ENCODE measurements at places on chromosomes 11 and 22.

DNA sequence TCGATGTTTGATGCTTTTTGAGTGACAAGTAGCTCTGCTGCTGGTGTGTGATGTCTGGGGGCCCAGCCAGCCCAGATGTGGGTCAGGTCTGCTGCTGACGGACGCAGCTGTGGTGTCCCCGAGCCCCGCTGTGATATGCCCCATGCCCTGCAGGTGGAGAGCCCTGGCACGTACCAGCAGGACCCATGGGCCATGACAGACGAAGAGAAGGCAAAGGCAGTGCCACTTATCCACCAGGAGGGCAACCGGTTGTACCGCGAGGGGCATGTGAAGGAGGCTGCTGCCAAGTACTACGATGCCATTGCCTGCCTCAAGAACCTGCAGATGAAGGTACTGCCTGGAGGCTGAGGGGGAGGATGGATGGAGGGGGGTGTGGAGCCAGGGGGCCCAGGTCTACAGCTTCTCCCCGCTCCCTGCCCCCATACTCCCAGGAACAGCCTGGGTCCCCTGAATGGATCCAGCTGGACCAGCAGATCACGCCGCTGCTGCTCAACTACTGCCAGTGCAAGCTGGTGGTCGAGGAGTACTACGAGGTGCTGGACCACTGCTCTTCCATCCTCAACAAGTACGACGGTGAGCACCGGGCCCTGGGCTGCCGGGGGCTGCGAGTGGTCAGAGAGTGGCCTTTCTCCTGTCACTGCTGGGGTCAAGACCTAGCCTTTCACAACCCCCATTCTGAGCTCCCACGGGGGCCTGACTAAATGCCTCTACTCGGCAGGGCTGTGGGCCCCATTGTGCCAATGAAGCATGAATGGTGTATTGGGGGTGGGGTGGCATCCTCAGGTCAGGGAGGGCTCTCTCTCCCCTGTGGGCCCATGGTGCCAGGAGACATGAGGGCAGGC is 7.3 kb downstream of the AIP start:
- no peak for DNase-seq

DNA sequence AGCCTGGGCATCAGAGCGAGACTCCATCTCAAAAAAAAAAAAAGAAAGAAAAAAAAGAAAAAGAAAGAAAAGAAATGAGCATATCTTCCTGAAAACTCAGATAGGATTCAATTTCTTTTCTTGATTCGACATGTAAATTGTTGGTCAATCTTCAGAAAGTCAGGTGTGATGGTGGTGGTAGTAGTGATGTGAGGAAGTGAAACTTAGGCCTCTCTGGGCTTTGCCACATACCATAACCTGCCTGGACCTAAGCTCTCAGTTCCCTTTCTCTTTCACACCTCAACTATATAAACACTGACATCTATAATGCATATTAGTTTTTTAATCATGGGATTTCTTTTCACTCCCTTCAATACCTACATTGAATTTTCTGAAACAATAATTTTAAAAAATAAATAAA is 98.0 kb upstream of the TBCEL start:
- DNase-seq = no peak

DNA sequence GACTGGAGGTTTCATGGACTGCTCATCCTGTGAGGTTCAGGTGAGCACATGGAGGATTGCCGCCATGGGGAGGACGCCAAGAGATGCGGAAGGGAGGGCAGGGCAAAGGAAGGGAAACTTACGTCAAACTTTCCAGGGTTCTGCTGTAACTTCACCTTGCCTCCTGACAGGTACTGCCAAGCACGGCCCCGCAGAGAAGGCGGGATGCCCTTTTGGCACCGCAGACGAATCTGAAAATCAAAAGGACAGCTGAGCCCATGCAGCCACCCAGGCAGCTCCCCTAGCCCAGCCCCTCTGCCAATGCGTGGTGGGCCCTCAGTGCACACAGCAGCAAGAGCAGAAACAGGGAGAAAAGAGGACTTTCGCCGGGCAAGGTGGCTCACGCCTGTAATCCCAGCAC is 10.0 kb upstream of the CASTOR1 start:
- no peak for DNase-seq

GRCh38 chr11:59259867-59260475 is 47.2 kb upstream of the MPEG1 start:
- DNase-seq = no peak

DNA sequence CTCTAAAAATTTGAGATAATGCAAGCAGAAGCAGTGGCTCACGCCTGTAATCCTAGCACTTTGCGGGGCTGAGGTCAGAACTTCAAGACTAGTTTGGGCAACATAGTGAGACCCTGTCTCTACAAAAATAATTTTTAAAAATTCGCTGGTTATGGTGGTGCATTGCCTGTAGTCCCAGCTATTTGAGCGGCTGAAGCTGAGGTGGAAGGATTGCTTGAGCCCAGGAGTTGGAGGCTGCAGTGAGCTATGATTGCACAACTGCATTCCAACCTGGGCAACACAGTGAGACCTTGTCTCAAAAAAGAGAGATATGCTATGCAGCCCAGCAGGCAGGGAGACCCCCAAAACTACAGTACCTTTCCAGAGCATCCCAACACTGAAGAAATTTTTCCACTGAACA is 2.3 kb downstream of the CTSC start:
- no peak for DNase-seq

DNA sequence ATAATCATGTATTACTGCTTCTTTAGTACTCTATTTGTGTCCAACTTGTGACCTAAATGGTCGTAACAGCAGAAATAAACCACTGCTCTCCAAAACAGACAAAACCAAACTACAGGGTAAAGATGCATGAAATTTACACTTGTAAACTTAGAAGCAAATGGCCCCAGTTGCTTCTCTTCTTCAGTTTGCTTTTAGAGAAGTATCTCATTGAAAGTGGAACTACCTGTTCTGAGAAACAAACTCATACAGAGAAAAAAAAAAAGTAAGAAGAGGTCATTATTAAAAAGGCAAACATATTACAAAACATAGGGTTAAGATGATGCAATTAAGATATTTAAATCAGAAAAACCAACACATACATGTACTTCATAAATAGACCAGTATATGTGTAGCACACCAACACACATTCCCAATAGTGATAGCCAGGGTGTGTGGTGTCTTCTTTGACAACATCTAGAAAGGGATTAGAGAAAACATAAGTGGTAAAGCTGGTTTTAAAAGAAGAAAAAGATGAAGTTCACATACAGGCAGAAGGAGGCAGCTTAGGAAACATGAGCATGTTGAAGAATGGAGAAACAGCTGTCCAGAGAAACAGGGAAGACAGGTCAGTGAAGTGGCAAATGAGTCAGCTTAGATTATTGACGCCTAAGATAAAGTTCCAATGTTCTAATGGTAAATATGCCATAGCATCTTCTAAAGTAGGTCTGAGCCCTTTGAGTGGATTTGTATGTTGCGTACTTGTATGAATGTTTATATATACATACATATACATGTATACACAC is 844.7 kb upstream of the CCDC90B start:
- DNase-seq = no peak

- no peak for DNase-seq
These were observed 122.2 kb downstream of the DCDC1 start for GRCh38 chr11:31247321-31247720.

- no peak for DNase-seq
These were observed 113.3 kb downstream of the TRIM29 start for GRCh38 chr11:120024586-120024985.

DNA sequence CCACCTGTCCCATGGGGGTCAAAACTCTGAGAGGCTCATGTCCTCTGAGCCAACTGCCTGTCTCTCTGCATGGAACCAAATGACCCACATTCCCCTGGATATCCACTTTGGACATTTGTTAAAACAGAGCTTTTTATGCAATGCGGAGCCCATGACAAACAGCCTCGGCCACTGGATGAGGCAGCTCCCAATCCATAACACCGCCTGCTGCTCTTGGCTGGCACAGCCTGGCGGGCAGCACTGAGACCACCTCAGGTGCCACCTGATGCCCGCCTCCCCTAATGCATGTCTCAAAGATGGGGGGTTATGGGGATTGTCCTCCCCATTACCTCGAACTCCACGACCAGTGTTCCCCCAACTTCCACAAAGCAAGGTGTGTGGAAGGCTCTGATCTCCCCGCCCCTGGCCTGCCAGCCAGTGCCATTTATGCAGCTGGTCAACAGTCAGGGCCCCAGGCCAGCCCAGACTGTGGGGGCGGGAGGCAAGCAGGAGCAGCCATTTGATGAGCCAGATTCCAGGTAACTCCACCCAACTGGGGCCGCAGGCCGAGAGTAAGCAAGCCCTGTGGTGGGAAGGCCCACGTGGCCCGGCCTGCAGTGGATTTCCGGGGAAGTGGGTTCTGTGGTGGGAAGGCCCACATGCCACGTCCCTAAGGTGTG is 84.2 kb downstream of the PHF21B start:
- DNase-seq = no peak

GRCh38 chr22:47498969-47499495 is 736.6 kb downstream of the TBC1D22A start:
- DNase-seq = no peak

- no peak for DNase-seq
These were observed 297.7 kb downstream of the CTTN start for GRCh38 chr11:70696076-70696475.

- DNase-seq = no peak
These were observed 192.5 kb downstream of the DDX10 start for GRCh38 chr11:108857382-108857781.

DNA sequence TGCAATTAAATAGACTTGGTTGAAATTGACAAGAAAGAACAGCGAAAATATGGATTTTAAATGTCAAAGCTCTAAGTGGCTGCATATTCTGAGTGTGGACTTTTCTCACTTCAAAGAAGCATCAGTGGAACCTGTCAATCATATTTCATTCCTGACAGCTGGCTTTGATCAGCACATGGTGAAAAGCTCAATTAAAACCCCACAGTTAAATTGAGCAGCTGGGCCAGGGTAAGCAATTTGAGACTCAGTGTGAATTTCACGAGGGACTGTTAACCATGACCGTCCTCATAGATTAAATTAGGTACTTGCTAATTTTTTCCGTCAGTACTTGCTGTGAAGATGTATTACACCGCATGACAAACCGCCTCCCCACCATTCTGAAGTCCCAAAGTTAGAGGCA is 11.0 kb upstream of the OR10D3 start:
- DNase-seq = no peak

- no peak for DNase-seq
These were observed 7.5 kb downstream of the SGSM3 start for GRCh38 chr22:40377931-40378330.

GRCh38 chr11:119148720-119149017 is 183 bp upstream of the ABCG4 start:
- DNase-seq = no peak

GRCh38 chr22:40648386-40648785 is 11.9 kb upstream of the MRTFA start:
- DNase-seq = no peak

- DNase-seq = no peak
These were observed 76.7 kb downstream of the BMAL1 start for GRCh38 chr11:13354335-13354734.

DNA sequence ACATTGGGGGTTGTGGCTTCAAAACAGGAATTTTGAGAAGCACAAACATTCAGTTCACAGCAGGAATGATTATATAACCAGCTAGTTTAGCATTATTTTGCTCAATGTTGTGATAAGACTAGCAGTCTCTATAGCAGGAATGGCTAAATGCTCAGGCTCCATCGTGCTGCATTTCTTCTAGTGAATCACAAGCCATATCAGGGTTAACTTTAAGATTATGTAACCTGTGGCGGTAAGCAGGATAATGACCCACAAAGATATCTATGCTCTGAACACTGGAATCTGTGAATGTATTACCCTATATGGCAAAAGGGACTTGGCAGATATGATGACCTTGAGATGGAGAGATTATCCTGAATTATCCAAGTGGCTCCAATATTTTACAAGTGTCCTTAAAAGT is 14.8 kb downstream of the FSHB start:
- no peak for DNase-seq

DNA sequence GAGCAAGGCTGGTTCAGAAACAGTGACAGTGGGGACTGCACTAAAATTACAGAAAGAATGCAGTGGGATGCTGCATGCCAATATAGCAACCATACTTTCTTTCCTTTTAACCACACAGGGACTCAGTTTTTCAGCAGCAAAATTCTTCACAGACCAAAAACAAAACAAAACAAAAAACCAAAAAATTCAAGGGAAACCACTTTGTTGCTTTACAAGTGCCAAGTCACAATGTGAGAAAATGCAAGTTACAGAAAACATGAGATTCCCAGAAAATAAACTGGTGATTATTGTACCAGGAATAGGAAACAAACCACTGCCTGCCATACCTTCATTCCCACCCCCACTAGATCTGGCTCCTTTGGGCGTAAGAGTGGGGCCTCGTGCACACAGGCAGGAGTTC is 52.6 kb downstream of the TENM4 start:
- DNase-seq = no peak

DNA sequence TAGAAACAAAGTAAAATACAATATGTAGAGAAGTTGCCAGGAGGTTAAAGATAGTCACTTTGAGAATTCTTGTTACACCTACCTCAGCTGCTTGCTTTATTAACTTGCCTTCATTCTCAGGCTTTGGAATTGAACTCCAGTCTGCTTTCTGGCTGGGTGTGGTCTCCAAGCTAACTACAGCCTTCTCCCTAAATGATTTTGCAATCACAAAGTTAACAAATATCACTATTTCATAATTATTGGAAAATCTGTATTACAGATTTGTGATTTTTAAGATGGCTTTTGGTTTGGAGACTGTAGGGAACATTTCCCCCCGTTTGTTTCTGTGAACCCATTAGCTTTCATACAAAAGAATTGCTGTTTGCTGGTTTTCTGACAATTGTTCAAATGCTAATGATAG is 2.2 kb downstream of the PLAAT5 start:
- DNase-seq = no peak

- DNase-seq = no peak
These were observed 13.3 kb downstream of the DGAT2 start for GRCh38 chr11:75781831-75782230.

GRCh38 chr11:101441747-101442146 is 142.1 kb downstream of the TRPC6 start:
- DNase-seq = no peak

- no peak for DNase-seq
These were observed 10.4 kb upstream of the ZNF74 start for GRCh38 chr22:20383538-20383937.

DNA sequence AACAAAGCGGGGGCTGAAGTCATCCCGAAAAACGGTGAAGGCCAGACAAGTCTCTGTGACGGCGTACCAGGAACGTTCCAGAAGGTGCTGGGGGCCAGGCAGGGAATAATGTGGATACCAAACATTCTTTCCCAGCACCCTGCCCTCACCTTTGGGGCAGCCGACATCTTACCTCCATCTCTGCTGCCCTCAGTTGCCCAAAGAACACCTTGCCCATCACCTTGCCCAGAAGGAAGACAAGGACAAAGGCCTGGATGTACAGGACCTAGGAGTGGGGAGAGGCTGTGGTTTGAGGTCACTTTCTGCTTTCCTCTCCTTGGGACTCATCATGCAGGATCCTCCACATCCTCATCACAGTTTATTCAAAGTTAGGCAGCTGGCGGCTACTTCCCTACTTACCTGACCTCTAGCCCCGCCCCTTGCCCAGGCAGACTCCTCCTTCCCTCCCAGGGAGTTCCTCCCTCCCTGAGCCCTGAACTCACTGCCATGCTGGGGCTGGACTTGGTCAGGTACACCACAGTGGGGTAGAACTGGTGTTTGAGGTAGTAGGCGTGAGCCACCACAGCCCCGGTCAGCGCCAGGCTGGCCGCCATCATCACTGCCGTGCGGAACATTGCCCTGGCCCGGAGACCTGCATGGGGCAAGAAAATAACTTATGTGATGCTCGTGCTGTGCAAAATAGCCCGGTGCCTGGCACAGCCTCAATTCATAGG is 1.2 kb downstream of the SYVN1 start:
- DNase-seq = no peak
